ENCODE measurements at places on chromosomes 1 and 21.

GRCh38 chr1:172902861-172903381, 147.8 kb downstream of the TNFSF18 start:
- DNase-seq: no peak

GRCh38 chr21:42818328-42818749, 61.0 kb downstream of the WDR4 start:
- DNase-seq: peak; percentile 38

GRCh38 chr1:153945131-153945794, 1.3 kb downstream of the DENND4B start:
- peak; percentile 86 for DNase-seq

DNA sequence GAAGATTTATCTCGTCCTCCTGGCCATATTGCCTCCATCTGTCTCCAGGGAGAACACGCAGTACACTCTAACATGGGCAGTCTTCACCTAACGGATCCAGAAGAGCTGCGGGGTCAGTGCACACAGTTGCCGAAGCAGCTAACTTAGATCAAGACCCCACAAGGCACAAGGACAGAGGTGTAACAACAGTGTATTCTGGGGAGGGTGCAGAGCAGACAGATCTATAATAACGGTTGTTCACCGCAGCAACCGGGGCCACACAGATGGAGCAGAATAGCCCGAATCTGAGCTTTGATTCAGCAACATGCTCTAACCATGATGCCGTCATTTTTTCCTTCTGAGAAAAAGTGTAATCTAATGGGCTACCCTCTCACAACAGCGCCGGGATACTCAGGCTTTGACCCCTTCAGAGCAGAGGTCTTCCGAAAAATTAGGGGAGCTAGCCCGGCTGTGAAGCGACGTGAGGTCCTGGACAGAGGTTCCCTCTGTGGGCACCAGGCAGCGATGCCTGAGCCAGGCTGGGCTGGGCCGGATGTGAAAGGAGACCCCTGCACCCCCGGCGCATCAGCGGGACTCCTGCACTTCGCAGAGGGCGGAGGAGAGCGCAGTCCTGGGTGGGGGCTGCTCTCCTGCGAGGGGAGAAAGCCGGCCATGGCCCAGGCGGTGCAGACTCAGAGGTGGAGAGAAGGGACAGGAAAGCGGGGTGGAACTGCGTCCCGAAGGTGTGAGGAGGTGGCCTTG, 57.5 kb downstream of the BCL9 start:
- DNase-seq: peak; percentile 38

All from naive thymus-derived CD4-positive, alpha-beta T cell (primary cell).